ENCODE measurements at places on chromosomes 1 and 21.

DNA sequence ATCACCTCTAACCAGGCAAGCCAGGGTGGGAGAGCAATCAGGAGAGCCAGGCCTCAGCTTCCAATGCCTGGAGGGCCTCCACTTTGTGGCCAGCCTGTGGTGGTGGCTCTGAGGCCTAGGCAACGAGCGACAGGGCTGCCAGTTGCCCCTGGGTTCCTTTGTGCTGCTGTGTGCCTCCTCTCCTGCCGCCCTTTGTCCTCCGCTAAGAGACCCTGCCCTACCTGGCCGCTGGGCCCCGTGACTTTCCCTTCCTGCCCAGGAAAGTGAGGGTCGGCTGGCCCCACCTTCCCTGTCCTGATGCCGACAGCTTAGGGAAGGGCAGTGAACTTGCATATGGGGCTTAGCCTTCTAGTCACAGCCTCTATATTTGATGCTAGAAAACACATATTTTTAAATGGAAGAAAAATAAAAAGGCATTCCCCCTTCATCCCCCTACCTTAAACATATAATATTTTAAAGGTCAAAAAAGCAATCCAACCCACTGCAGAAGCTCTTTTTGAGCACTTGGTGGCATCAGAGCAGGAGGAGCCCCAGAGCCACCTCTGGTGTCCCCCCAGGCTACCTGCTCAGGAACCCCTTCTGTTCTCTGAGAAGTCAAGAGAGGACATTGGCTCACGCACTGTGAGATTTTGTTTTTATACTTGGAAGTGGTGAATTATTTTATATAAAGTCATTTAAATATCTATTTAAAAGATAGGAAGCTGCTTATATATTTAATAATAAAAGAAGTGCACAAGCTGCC lies 19.8 kb downstream of the CSF1 start:
- DNase-seq = no peak

- no peak for DNase-seq
These were observed 10.0 kb downstream of the RPTN start for GRCh38 chr1:152148981-152149380.

DNA sequence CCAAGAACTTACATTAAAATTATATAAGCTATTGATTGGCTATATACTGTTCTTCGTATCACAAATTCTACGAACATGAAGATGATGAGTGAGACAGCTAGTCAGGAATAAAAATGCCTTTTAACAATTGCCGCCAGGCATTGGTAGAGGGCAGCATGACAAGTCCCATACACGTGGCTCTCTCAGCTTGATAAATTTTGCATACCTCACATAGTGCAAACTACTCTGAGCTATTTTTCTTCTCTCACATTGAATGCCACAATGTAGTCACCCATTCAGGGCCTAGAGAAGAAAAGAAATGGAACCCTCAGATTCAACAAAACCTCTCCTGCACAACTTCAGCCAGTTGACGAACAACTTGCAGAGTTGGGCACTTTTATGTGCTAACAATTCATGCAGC lies 27.0 kb upstream of the FMO2 start:
- no peak for DNase-seq

DNA sequence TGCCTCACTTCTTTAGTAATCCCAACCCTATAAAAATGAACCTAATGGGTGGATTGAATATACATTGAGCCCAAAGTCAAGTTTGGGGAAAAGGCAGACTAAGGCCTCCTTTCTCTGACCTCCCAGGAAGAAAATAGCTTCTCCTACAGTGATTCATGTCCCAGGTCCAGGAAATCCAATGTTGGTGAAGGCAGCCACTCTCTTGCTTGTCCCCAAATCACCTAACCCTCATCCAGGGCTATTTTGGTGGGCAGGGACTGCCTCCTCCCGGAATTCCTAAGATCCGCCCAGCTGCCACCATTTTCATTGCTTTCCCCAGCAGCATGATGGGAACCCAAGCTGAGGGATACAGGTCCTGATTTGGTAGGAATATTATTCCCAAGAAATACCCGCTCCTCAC lies 8.4 kb downstream of the MYOG start:
- no peak for DNase-seq

DNA sequence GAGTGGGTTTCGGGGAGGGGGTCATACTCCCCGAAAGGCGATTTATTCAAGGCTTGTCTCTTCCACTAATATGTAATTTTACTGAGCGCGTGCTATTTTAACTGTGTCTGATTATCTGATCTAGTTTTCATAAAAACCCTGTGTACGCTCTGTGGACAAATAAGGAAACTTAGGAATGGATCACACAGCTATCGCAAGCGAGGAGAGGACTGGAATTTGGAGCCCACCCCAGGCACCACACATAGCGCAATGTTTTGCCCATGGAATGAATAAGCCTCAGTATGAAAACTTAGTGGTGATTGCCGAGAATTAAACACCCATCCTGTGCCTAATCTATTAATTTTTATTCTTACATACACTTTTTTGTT lies 9.8 kb upstream of the RAB42 start:
- peak; percentile 42 for DNase-seq
